ENCODE measurements at places on chromosomes 5 and 9.

DNA sequence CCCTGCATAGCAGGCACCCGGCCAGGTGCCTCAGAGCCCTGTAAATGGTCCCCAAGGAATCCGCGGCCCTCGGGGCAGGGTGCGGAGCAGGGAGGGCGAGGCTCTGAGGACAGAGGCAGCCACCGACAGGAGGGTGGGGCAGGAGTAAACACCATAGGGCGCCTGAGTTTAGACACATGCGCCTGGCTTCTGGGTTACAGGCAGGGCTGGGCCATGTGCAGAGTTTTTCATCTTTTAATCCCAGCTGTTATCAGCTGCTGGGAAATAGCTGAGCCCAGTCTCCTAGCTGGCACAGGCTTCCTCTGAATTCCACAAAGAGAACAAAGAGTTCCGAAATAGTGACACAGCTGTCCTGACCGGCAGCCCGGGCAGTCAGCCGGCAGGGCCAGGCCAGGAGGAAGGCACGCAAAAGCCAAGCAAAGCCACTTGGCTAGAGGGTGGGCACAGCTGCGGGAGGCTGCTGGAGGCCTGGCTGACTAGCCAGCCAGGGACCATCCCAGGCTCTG, 98.9 kb upstream of the PHYKPL start:
- no peak for DNase-seq

DNA sequence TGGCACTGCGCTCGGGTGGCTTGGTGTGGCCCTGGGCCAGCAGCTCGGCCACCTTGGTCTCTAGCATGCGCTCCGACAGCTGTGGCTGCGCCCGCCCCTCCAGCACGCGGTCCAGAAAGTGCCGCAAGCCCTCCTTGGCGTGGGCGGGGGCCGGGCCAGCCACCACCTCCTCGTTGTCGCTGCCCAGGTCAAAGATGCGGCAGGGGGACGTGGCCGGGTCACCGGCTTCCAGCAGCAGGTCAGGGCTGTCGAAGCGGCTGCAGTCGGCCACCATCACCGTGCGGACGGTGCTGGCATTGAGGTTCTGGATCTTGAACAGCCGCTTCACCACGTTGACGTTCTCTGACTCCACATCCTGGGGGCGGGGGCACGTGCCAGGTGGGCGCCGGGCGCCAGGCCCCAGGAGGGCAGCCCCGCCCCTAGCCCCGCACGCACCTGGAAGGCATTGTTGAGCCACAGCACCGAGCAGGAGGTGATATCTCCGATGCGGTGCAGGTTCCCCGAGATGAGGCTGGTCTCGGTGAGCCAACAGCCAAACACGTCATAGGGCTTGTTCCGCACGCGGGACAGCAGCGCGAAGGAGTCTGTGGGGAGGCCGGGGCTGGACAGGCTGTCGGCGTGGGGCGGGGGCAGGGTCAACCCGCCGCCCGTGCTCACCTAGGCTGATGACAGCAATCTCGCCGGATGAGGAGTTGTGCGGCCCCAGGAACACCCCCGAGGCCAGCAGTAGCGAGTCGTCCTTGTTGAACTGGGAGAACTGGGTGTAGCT, 2.2 kb downstream of the FBXW5 start:
- DNase-seq: no peak

GRCh38 chr9:132356324-132356924, 1.6 kb upstream of the SETX start:
- DNase-seq: no peak

DNA sequence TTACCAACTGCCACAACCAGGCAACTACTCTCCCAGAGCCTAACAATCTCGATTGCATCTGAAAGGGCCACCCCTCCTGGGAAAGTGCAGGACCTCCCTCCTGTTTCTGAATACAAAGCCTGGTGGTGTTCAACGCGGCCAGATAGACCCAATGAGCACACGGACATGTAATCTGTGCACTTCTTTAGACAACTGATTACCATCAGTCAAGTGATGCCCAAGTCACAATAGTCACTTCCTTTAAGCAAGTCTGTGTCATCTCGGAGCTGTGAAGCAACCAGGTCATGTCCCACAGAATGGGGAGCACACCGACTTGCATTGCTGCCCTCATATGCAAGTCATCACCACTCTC, 739 bp downstream of the C9orf72 start:
- no peak for DNase-seq

- no peak for DNase-seq
These were observed 108.9 kb downstream of the EHMT1 start for GRCh38 chr9:137727716-137728115.

DNA sequence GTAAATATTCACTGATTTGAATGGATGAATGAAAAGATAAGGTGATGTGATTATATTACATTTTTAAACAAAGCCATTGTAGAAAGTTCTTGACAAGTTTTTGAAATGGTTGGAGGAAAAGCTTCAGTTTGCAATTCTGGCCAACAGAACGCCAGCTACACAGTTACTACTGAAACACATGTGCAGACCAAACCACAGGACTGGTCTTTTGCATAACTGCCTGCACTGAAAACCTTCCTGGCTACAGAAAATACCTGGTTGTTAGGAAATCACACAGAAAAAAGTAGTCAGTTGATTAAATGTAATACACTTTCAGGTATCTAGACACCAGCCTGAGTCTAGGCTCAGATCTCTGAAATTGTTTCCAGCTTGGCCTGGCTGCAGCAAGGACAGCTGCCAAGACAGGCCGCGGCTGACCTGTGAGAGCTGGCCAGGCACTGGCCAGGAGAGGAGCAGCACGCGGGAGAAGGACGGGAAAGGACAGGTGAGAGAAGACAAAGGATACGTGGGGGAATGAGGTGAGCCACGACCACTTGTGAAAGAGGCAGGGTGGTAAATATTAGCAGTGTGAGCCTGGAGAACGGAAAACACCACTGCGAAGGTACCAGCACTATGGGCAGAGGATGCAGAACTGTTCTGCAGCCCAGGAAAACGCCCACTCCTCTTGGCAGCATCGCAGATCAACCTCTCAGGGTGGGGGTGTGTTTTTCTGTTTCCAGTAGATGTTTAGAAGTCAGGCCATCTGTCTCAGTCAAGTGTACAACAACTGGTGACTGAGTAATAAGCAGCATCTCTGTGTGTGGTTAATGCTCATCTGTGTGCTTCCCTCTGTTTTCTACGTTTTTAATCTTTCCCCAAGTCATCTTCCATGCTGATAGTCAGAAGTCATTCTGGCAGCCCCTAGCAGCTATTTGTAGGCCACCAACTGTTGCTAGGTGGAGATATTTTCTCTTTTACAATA, 137.4 kb downstream of the SCAMP1 start:
- DNase-seq: peak; percentile 80

DNA sequence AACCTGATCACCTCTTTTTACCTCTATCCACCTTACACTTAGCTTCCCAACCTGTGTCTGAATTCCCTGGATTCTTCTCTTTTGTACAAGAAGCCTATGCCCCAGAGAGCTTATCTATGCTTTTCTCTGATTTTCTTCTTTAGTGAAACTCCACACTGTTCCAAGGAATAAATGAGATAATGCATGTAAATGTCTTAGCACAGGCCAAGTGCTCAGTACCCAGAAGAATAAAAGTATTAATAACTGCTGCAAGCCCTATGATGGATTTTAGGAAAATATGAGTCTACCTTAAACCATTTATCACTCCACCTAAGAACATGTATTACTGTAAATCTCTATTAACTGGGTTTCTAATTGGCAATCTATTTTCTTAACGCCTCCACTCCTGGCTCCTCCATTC, 168.5 kb upstream of the TNC start:
- no peak for DNase-seq

DNA sequence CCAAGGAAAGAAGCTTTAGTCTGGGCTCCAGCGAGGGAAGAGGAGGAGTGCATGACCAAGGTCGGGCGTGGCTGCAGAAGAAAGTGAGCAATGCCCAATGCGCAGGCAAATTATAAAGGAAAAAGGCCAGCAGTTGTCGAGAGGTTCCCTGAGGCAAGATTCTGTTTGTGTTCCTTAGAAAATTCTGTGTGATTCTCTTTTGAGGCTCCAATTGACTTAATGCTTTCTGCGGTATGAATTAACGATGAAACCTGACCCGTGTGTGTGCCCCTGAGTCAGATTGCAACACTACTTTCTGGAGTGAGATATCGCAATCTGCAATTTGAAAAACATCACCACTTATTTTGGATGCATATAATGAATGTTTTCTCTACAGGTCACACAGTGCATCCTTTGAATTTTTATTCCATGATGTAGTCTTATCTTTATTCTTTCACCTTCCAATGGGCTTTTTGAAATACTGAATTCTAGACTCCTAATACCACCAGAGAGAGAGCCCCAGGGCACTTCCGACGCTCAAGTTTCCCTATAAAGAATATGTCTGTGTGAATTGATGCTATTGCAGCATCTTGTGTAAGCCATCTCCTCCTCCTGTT, 117.9 kb upstream of the IL6ST start:
- DNase-seq: no peak

DNA sequence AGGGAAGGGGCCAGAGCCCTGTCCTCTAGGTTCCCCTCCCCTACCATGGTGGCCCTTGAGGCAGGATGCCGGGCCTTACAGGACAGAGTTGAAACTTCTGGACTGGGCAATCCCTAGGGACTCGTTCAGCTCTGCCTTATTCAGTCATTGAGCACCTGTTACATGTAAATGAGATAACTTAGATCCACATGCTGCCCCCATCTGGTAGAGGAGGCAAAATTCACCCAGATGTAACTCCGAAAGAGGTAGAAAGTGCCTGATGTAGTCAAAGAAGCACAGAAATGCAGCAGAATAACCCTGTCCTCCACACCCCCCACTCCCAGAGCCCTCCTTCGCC, 1.5 kb downstream of the GGTA1 start:
- DNase-seq: no peak

DNA sequence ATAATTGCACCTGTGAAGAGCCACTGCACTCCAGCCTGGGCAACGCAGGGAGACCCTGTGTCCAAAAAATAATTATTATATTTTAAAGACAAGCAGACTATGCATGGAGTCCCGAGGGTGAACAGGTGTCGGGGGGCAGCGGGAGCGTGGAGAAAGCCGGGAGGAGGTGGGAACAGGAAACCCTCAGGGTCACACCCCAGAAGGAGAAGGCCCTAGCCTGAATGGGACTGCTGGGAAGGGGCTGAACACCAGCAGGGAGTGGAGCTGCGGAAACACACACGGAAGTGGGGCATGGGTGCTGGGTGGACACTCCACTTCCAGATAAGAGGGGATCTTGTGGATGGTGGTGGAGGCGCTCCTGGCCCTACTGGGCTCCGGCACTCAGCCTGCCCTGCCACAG, 12.8 kb downstream of the SURF6 start:
- DNase-seq: no peak

DNA sequence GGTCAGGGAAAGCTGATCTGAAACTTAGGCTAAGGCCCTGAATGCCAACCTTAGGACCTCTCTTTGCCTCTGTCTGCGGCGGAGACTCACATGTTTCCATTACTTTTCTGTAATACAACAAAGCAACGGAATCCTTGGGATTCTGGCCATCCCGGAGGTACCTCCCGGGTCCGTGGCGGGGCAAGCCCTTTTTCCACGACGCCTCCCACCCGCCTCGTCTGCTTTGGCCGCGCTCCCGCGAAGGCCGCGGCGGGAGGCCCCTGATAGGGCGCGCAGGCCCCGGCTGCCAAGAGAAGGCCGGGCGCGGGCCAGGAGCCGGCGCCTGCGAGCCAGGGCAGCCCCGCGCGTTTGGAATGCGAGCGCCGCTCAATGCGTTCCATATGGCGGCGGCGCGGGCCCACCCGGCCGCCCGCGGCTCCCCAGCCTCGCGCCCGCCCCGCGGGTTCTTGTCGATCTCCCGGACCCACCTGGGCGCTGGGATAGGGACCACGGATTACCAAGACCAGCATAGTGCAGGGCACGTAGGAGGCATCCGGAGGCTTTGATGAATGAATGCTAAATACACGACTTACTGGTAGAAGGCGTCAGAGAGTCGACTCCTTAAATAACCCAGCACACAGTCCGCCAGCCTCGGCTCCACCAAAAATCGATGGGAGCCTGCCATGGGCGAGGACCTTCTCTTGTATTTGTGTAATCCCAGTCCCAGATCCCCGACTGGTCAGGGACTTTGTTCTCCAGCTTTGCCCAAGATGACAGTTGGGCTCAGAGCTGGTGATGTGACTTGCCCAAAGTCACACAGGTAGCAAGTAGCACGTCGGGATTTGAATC, 17.5 kb upstream of the PHF19 start:
- DNase-seq: no peak

DNA sequence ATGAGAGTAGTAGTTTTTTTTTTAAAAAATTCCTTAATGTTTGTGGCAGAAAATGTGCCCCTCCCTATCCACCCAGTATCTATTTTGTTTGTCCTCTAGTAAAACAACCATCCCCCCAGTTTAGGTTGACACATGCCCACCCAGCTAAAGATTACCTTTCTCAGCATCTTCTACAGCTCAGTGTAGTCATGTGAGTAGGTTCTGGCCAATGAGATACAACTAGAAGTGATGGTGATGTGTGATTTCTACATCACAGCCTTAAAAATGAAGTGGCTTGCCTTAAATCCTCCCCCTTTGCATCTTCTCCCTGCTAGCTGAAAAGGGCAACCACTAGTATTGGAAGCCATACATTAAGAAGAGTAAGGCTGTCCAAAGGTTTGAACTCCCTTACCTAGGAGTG, 14.9 kb downstream of the CHD1 start:
- no peak for DNase-seq

GRCh38 chr9:97109194-97109811, 70.4 kb upstream of the CTSV start:
- no peak for DNase-seq

DNA sequence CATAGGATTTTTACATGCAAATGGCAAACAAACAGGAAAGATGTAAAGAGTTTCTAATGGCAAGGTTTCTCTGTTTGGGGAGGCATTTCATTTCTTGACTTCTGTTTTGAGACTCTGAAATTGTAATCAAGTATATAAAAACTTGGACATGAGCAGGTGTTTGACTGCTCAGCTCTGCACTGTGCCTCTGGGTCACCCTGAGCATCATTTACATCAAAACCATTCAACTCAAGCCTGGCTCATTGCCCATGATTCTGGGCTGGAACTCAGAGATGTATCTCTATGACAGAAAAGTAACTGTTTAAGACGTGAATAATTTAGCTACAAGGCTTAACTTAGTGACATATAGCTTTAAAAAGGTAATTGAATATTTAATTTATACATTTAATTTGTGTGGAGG, 1402.4 kb upstream of the NUDT12 start:
- DNase-seq: no peak

DNA sequence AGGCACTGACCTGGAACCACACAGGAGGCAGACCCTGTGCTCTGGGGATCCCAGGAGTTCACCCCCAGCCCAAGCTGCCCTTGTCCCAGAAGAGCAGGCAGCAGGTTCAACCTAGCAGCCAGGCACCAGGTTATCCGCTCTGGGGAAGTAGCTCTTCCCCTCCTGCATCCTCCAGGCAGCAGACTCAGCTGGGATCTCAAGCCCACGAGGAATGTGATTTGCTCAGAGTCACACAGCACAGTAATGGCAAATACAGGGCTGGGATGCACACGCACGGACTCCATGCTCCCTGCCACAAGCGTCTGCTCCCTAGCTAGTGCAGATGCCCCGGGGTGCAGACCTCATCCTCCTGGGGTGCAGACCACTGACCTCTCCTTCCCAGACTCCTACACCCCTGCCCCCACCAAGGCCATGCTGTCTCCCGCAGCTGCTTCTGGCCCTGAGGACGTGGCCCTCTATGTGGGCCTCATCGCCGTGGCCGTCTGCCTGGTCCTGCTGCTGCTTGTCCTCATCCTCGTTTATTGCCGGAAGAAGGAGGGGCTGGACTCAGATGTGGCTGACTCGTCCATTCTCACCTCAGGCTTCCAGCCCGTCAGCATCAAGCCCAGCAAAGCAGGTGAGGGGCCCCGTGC, 25.5 kb downstream of the HK3 start:
- no peak for DNase-seq

Measured in vagina (tissue), 2 donors.